Stimulated activated CD4-positive, alpha-beta T cell treated with anti-CD3 and anti-CD28 coated beads, Interleukin-12 subunit alpha, Interleukin-12 subunit beta, amount 100 ng/mL, for 48 hours (primary cell): ENCODE measurements at places on chromosomes 7 and 10.

DNA sequence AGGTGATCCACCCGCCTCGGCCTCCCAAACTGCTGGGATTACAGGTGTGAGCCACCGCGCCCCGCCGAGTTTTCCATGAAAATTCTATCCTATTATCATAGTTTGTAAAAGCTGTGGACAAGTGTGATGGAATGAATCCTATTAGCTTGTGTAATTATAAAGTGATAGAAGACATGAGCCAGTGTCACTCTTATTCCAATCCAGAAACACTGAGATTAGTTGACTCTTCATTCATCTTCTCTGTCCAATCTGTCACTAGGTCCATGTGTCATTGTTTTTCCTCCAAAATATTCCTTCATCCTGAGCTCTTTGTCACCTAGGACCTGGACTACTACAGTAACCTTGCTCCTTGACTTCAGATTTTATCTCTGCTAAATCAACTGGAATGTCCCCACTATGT lies 13.5 kb downstream of the FBH1 start:
- no peak for DNase-seq

GRCh38 chr7:146948703-146949102 lies 832.1 kb downstream of the CNTNAP2 start:
- no peak for DNase-seq

DNA sequence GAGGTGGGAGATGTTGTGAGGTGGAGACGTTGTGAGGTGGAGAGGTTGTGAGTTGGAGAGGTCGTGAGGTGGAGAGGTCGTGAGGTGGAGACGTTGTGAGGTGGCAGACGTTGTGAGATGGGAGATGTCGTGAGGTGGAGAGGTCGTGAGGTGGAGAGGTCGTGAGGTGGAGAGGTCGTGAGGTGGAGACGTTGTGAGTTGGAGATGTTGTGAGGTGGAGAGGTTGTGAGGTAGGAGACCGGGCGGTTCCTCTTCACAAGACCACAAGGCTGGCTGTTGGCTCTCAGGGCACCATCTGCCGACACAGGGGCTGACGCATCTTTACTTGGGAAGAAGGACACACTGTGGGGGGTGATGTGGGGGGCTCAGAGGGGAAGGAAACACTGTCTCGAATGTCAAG lies 34.7 kb upstream of the SHH start:
- no peak for DNase-seq

DNA sequence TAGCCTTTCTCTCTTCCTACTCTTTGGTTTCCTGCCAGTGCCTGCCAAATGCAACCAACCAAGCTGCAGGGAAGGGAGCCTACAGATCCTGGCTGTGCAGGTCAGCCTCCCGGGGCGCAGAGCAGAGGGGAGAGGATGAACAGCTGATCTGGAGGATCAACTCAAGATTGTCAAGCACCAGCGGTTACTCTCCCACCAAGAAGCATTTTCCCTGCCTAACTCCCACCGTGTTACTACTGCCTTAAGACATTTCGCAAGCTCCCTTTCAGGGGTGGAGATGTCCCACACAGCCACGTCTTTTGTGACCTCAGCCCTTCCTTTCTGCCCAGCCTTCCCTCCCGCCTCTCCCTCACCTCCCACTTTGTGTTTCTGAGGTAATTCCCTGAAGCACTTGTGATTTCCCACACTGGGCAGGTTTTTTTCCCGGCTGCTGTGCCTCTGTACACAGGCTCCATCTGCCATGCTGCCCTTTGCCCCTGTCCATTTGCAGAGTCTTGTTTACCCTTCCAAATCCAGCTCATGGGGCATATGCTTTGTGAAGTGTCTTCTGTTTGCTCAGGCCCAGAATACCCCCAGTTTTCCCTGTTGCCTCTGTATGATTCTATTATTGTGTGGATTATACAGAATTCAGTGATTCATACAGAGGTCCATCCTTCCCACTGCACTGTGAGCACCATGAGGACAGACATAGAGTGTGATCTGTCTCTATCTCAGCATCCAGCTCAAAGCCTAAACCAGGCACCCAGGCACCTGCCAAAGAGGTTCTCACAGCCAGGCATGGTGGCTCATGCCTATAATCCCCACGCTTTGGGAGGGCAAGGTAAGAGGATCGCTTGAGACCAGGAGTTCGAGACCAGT lies 40.9 kb upstream of the PAPSS2 start:
- DNase-seq: no peak

GRCh38 chr10:86556532-86556931 lies 34.9 kb upstream of the WAPL start:
- no peak for DNase-seq

GRCh38 chr7:155885167-155886155 lies 73.2 kb upstream of the SHH start:
- no peak for DNase-seq

DNA sequence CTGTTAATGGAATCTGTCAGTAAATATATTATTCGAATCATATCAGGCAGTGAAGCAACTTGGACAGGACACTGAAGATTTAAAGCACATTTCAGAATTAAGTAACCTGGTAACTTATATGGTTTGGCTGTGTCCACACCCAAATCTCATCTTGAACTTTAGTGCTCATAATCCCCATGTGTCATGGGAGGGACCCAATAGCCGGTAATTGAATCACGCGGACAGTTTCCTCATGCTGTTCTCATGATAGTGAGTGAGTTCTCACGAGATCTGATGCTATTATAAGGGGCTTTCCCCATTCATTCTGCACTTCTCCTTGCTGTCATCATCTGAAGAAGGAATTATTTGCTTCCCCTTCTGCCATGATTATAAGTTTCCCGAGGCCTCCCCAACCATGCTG lies 83.2 kb upstream of the COL1A2 start:
- DNase-seq: no peak

DNA sequence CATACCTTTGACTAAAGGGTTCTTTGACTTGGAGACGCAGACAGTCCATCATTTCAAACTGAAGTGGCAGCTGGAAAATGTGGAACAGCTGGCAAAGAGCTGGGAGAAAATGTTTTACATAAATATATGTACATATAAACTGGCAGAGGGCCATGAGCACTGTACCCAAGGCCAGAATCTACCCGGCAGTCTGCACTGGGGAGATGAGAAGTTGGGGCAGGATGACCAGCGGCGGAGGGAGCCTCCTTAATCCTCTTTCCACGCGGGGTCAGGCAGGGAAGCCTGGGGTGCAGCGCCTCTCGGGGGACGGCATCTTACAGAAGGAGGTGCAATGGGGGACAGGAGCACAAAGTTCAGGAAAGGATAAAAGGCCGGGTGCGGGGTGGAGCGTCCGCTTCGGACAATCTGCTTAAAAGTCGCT lies 1.3 kb downstream of the GLI3 start:
- DNase-seq: no peak

- no peak for DNase-seq
Observed at GRCh38 chr7:80537091-80537490, 25.2 kb upstream of the GNAT3 start.

- DNase-seq: no peak
Observed at GRCh38 chr7:75945297-75946168, 30.6 kb downstream of the POR start.

GRCh38 chr10:132511121-132512051 lies 26.2 kb upstream of the INPP5A start:
- no peak for DNase-seq
